ENCODE measurements at places on chromosomes 6 and 20.

GRCh38 chr6:30544666-30545272, 11.5 kb downstream of the GNL1 start:
- no peak for DNase-seq

GRCh38 chr6:166346965-166347364, 4.6 kb upstream of the SFT2D1 start:
- DNase-seq, result no peak

DNA sequence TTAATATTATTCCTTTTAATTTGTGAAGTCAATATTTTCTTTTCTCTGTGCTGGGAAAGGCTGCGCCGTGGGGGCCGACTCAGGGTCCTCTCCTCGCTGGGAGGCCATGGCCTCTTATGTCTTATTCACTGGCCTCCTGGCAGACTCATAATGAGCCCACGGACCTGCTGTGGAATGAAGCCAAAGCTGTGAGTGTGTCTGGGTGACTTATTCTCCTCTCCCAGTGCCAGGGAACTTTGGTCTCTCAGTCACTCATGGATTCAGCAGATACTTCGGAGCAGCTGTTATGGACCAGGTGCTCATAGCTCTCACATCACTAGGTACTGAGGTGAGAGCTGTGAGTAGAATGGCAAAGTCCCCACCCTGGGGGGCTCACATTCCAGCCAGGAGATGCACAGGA, 297.6 kb downstream of the CDH26 start:
- no peak for DNase-seq

- DNase-seq, result no peak
Measured at GRCh38 chr20:13552061-13552460, 86.7 kb downstream of the TASP1 start.

- no peak for DNase-seq
Measured at GRCh38 chr20:20023395-20023794, 6.2 kb downstream of the NAA20 start.

GRCh38 chr6:155693573-155694418, 238.2 kb upstream of the NOX3 start:
- no peak for DNase-seq

GRCh38 chr20:63364801-63365585, 3.8 kb upstream of the CHRNA4 start:
- no peak for DNase-seq

- no peak for DNase-seq
Measured at GRCh38 chr6:81863123-81863522, 110.6 kb upstream of the TENT5A start.

- DNase-seq, result no peak
Measured at GRCh38 chr6:22848121-22848520, 278.8 kb downstream of the HDGFL1 start.

GRCh38 chr6:143773506-143774150, 69.5 kb upstream of the LTV1 start:
- DNase-seq, result no peak

DNA sequence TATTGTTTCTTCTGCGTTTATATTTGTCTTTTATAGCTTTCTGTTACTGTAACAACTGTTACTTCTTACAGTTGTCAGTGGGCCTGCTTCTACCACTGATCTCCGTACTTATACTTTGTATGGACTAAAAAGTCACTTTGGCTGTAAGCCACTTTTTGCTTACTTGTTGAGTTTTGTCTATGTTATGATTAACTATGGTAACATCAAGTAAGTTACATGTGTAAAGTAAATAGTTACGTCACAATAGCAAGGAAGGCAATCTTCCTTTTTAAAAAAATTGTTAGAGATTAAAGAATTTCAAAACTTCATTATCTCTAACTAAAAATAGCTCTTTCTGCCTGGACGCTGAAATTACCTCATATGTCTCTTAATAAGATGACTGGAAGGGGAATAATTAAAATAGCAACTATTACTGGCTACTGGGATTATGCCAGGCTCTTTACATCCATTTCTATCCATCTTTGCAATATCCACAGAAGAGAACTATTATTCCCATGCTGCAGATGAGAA, 10.9 kb downstream of the TFB1M start:
- DNase-seq, result no peak

DNA sequence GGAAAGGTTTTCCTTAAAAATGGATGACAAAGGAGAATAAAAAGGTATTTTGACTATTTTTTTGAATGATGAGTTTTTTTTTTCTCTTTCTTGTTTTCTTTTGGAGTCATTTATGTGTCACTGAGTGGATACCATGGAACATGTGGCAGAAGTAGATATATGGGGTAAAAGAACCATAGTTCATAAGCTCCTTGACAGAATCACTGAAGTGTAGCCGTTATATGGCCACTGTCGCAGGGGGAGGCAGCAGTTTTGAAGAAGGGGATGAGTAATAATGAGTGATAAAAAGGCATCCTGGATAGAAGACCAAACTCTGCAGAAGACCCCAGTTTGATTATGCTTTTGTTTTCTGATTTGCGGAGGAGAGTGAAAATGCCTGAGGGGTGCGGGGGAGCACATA, 15.5 kb downstream of the PTPN1 start:
- DNase-seq, result no peak

DNA sequence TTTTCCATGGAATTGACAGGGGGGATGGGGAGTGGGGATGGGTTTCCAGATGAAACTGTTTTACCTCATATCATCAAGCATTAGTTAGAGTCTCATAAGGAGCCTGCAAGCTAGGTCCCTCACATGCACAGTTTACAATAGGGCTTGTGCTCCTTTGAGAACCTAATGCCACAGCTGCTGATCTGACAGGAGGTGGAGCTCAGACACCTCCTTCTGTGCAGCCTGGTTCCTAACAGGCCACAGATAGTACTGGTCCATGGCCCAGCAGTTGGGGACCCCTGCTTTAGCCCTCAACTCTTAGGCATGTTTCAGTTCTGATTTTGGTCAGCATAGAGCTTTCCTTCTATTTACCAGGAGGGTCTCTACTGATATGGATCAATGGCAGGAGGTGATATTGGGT, 251.6 kb downstream of the LAMA2 start:
- no peak for DNase-seq

- no peak for DNase-seq
Measured at GRCh38 chr6:97282238-97282725, 734 bp downstream of the MMS22L start.

GRCh38 chr20:1187605-1188171, 2.9 kb upstream of the TMEM74B start:
- DNase-seq, result no peak

GRCh38 chr20:44943828-44944227, 16.4 kb downstream of the TOMM34 start:
- no peak for DNase-seq

DNA sequence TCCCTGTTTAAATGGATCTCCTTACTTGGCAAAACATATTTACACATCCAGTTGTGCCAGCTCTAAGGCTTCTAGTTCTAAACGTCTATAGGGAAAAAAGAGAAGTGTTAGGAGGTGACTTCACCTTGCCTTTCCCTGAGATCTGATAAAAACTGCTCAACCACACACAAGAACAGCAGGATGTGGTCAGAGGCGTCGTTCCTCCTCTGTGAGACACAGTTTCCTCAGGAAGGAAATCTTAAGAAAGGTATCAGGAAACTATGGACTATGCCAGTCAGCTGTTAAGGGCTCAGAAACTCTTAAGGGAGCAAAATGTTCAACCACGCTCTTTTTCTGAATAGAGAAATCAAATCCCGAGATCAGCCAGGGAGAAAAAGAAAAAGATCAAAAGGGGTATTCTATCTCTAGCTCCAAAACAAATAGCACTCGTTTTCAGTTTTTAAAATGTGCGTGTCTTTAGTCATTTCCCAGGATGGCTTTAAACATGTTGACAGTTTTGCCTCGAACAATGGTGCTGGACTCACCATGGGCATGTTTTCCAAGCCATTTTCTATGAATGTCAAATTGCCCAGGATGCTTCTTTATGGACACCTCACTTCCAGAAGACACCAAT, 154.5 kb downstream of the HACE1 start:
- DNase-seq, result no peak

- no peak for DNase-seq
Measured at GRCh38 chr20:38164069-38164468, 1.0 kb downstream of the TGM2 start.

GRCh38 chr6:38131527-38131965, 312.0 kb downstream of the ZFAND3 start:
- DNase-seq, result peak; percentile 37

DNA sequence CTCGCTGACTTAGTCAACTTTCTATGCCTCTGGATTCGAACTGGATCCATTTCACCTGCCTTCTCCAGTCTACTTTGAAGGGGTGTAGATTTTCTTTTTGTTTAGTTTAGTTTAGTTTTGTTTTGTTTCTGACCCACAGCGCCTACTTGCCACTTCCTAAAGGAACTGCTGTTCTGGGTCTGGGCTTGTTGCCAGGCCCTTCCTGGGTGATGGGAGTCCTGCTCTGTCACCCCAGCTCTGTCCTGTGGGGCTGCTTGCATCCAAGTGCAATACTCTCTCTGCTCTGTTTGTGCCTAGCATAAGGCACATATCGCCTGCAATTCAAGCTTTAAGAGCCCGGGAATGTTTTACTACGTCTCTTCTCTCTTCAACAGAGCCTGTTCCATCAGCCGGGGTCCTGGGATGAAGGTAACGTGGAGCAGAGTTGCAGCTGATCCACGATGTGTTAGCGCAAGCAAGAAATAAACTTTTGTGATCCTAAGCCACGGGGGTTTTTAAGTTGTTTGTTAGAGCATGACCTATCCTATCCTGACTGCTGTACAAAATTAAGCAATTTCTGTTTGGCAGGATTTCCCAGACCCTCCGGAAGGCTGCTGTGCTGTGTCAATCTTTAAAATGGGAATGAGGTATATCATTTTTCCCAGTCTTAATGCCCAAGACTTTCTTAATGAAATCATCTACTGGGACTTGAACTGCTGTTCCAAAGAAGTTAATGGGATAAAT, 30.9 kb upstream of the TAGAP start:
- DNase-seq, result no peak

GRCh38 chr6:41470029-41470330, 76.2 kb upstream of the FOXP4 start:
- no peak for DNase-seq

DNA sequence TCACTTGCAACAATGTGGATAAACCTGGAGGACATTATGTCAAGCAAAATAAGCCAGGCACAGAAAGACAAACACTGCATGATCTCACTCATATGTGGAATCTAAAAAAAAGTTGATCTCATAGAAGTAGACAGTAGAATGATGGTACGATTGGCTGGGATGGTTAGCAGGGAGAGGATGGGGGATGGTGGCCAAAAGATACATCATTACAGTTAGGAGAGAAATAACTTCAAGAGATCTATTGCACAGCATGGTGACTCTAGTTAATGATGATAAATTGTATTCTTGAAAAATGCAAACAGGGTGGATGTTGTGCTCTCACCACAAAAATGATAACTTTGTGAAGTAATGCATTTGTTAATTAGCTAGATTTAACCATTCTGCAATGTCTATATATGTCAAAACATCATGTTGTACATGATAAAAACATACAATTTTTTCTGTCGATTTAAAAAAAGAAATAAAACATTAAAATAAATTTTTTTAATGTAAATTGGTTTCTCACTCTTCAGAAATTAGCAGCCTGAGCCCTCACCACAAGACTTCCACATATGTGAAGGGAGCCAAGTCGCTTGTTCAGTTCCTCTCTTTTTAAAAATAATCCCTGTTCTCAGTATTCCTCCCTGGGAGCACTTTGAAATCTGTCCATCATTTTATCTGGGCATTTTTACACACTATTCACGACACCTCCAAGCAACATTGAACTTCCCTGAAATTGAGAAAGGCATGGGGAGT, 34.2 kb downstream of the PTPRT start:
- no peak for DNase-seq

GRCh38 chr20:52937591-52938100, 34.5 kb upstream of the TSHZ2 start:
- no peak for DNase-seq

DNA sequence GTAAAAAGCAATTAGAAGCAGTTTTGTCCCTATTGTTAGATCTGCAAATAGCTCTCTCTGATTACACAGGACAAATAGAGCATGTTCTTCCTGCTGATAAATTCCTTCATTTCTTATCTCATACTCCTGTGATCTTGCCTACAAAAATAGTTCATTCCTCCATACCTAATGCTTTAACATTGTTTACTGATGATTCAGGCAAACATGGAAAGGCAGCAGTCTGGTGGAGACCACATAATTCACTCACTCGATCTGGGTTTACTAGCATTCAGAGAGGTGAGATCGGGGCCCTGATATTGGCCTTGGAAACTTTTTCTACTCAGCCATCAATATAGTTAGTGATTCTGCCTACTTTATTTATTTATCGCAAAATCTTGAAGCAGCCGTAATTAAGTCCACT, 20.2 kb downstream of the HLA-DPA1 start:
- no peak for DNase-seq

DNA sequence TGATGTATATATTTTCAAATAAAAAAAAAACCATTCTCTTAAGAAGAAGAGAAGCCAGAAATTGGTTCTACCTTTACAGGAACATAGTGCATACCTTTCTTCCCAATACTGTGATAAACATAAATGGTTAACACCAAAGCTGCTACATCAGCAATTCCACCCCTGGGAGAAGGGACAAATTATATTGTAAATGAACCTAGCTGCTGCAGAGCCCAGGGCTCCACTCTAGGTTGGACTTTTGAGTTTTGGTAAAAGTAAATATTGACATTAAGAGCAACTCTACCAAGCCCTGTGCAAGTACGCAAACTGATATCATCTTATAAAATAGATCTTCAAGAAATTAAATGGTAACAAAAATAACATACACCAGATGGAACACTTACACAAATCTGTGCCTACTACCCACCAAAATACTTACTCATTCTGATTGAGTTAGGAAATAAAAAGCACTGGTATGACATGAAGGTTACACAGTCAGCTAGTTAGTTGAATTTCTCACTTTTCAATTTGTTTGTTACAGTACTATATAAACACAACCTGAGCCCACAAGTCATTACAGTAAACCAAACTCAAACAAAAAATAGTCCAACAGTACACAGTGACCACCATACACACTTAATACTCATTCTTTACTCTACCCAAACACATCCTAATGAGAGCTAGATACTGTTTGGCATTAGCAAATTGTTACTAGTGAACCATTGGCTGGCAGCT, 223.3 kb upstream of the HEY2 start:
- DNase-seq, result no peak

DNA sequence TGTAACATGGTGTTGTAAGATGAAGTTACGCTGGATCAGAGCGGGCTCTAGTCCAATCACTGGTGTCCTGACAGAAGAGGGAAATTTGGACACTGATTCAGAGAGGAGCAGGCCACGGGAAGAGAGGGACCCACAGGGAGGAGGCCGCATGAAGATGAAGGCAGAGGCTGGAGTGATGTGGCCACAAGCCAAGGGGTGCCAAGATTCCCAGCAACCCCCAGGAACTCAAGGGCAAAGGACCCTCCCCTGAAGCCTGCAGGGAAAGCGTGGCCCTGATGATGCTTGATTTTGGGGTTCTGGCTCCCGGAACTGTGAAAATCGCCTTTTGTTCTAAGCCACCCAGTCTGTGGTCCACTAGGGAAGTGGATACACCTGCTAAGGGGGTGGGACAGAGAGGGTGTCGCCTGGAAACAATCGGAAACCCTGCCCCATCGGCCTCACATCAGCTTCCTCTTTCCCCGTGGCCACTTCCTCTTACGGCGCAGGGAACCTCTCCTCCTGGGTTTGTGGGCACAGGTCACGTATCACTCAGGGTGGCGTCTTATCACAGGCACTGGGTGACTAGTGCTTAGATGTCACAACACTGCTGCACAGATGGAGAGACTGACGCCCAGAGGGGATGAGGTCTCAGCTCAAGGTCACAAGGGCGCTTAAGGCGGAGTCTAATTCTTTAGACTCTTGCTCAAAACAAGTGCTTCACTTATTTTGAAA, 58.0 kb downstream of the SULF2 start:
- DNase-seq, result peak; percentile 60

Data from stimulated activated CD4-positive, alpha-beta T cell treated with anti-CD3 and anti-CD28 coated beads, Interleukin-12 subunit alpha, Interleukin-12 subunit beta, amount 100 ng/mL, for 48 hours (primary cell).